ENCODE measurements at places on chromosomes 7 and 10.

GRCh38 chr7:158033196-158033595 lies 554.4 kb downstream of the PTPRN2 start:
- DNase-seq, result no peak

DNA sequence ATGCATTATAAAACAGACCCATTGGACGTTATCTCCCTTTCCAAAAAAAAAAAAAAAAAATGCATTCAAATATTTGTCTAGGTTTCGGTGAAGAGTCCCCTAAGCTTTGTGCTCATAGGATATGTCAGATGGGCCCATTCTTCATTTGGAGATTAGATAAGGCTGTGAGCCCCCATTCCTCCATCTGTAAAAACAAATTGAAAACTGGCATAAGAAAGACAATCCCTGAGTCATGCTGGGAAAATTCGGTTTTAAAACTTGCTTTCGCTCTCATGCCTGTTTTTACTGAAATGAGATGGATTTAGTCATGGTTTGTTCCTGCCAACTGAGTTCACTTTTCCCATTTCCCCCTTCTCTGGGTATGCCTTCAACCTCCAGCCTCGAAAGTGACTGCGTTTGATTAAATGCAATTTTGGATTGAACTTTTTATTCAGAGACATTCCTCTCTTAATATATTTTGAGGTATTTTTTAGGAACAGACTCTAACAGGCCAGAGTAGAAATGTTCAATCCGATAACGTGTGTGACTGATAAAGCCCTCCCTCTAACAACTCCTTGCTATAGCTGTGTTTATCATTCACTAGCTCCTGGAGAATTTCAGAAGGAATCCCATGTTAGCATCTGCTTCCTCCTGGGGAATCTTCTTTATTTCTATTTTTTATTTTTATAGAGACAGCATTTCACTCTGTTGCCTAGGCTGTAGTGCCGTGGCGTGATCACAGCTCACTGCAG lies 190.9 kb upstream of the LYZL2 start:
- no peak for DNase-seq

- no peak for DNase-seq
Observed at GRCh38 chr10:64518456-64518855, 997.3 kb downstream of the REEP3 start.

DNA sequence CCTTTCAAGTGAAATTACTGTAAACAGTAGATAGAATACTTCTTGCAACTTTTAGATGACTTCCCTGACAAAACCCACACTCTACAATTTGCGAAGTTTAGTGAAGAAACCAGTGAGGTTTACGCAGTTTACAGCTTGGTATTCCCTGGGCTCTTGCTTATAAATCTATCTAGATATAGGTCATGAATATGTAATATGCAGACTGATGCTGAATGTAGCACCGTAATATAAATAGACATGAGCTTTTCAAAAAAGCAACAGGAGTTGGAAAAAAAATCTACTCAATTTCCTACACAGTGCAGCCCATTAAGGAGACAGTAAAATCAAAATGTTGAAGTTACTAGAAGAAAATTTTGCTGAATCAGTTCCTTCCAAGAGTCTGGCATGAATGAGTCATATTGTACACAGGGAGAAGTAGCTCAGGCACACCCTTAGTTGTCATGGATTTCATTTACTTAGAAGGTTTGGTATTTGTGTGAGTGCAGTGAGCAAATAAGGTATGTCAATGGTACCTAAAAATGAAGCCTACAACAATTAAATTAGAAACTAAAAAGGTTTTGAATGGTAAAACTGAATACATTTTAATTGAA lies 67.7 kb upstream of the NEUROD6 start:
- DNase-seq, result no peak

GRCh38 chr7:3722396-3722922 lies 421.4 kb downstream of the SDK1 start:
- DNase-seq, result no peak

DNA sequence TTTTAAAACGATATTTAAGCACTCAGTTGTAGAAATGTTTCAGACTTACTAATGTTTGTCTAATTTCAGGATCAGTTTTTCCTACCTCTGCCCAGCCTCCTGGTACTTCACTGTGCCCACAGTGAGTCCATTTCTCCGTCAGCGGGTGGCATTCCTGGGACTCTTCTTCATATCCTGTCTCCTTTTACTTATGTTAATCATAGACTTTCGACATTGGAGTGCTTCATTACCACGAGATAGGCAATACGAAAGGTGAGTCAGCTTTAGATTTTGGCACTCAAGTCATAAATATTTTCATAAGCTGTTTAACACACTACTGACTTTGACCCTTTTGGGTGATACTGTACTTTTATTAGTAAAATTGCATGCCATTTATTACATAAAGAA lies 2.1 kb downstream of the ENTPD7 start:
- no peak for DNase-seq

GRCh38 chr10:62690703-62691102 lies 113.8 kb upstream of the ADO start:
- no peak for DNase-seq

- no peak for DNase-seq
Observed at GRCh38 chr7:86706406-86706805, 62.7 kb downstream of the GRM3 start.

- no peak for DNase-seq
Observed at GRCh38 chr10:84541289-84541637, 212.9 kb downstream of the CCSER2 start.

DNA sequence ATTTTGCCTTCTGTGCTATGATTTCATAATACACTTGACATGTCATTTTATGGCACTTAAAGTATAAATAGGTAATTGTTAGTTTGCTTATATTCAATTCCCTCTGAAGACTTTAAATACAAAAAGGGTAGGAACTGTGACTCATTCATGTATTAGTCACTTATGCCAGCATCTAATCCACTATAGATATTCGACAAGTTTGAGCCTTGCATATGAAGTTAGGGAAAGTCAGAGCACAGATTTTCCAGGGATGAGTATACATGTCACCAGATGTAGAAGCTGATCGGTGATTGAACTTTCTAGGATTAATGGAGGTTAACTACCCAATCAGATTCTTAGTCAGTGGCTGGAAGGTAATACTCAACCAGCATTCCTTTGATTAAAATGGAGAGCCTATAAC lies 1321.5 kb downstream of the XPNPEP1 start:
- DNase-seq, result no peak

GRCh38 chr10:100146875-100147650 lies 38.8 kb downstream of the ERLIN1 start:
- DNase-seq, result no peak

DNA sequence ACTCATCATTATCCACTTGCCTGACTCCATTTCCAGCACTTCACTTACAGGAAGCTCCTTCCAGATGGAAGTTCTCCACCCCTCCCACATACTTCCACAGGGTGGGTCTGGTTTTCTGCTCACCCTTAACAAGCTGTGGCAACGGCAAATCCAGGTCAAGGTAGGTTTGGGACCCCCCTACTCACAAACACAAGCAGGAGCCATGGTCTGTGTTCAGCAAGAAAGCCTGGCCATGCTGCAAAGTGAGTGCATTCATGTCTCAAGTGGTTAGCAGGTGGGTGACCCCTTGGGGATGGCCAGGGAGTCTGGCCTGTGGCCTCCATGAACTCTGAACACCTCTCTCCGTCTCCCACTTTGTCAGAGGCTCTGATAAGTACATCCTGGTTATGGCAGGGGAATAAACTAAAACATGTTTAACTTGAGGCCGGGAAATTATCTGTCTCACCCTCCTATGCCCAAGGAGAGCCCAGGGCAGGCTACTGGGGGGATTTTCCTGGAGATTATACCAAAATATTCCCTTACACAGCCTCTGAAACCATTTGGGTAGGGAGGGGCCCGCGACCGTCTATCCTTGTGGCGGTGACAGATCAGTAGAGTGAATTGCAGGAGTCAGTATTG lies 844 bp downstream of the XPNPEP1 start:
- no peak for DNase-seq

DNA sequence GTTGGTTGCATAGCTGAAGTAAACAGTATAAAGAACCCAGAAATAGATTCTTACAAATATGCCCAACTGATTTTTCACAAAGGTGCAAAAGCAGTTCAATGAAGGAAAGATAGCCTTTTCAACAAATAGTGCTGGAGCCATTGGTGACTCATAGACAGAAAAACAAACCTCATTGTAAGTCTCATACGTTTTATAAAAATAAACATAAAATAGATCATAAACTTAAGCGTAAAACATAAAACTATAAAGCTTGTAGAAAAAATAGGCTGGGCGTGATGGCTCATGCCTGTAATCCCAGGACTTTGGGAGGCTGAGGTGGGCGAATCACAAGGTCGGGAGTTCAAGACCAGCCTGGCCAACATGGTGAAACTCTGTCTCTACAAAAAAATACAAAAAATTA lies 318.8 kb upstream of the IGFBP3 start:
- DNase-seq, result no peak

GRCh38 chr10:69910561-69910960 lies 108.9 kb downstream of the COL13A1 start:
- DNase-seq, result no peak
